ENCODE measurements at places on chromosomes 11 and 22.

GRCh38 chr11:114121138-114121537, 61.6 kb downstream of the ZBTB16 start:
- no peak for DNase-seq

DNA sequence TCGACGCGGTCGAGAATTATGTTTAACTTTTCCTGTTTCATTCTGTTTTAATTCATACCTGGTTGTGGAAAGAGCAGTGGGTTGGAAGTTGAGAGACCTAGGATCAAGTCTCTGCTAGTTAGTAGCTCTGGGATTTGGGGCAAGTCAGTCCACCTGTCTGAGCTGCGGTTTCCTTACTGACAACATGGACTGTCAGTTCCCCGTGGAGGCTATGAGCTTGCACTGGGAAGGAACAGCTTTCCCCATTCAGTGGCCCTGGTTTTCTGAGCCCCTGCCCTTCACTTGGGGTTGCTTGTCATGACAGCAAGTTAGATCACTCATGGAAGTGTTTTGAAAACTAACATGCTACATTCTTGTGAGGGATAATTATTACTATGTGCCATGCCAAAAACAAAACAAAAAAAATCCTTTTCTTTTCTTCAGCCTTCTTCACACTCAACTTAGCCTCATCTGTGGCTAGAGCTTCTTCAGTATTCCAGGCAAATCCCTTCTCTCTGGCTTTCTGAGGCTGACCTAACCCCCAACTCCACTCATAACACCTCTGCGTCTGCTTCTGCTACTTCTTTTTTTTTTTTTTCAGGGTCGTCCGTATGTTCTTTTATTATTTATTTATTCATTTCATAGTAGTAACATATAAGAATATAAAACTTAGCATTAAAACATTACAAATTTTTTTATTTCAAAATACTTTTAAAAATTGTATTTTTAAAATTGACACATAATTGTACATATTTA, 43.0 kb upstream of the ZBED5 start:
- no peak for DNase-seq

- no peak for DNase-seq
Observed at GRCh38 chr11:2471048-2471803, 26.4 kb downstream of the KCNQ1 start.

DNA sequence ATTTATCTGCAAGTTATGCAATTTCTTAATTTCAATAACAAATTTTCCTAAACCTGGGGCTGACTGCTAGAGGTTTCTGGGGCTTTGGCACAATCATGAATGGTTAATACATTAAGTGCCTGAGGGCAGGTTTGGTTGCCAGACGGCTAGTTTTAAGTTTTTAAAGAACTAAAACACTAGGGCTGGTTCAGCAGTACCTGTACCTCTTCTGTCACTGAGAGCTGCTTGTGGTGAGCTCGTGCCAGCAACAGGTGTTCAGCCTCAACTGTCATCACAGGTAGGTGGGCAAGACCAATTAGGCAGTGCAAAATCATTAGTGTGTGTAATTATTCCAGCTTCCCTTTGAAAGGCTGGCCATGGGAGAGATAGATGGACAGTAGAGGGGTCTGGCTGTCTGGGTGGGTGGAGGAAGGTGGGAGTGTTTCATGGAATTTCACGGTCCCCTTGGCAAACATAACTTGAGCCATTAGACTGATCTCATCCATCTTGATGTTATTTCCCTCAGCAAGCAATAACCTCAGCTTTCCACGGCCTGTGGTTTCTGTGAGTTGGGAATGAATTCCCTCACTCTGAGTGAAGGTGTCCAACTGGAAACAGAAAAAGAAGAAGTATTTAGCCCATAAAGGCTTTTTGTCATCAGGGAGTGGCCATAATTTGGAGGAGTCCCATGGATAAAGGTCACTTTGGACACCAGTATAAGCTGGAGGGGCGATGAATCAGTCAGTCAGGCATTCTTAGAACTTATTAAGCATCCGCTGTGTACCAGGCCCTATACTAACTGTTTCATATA, 114.8 kb downstream of the SNX19 start:
- no peak for DNase-seq

DNA sequence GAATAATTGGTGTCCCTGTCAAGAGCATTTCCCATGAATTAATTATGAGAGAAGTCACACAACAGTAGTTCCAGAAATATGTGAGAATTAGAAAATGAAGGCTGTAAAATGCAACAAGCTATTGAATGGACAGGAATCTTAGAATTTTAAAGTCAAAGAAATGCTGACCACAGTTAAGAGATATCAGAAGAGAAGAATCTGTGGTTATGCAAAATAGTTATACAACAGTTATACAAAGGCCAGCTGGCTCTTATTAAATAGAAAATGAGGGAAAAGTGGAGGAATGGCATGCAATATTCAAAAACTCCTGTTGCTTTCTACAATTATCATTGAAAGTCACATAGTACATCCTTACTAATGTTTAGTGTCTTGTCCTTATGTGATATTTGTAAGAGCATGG, 27.4 kb downstream of the CASP12 start:
- DNase-seq: no peak

GRCh38 chr11:2803186-2804091, 82.1 kb downstream of the CDKN1C start:
- peak; percentile 32 for DNase-seq

DNA sequence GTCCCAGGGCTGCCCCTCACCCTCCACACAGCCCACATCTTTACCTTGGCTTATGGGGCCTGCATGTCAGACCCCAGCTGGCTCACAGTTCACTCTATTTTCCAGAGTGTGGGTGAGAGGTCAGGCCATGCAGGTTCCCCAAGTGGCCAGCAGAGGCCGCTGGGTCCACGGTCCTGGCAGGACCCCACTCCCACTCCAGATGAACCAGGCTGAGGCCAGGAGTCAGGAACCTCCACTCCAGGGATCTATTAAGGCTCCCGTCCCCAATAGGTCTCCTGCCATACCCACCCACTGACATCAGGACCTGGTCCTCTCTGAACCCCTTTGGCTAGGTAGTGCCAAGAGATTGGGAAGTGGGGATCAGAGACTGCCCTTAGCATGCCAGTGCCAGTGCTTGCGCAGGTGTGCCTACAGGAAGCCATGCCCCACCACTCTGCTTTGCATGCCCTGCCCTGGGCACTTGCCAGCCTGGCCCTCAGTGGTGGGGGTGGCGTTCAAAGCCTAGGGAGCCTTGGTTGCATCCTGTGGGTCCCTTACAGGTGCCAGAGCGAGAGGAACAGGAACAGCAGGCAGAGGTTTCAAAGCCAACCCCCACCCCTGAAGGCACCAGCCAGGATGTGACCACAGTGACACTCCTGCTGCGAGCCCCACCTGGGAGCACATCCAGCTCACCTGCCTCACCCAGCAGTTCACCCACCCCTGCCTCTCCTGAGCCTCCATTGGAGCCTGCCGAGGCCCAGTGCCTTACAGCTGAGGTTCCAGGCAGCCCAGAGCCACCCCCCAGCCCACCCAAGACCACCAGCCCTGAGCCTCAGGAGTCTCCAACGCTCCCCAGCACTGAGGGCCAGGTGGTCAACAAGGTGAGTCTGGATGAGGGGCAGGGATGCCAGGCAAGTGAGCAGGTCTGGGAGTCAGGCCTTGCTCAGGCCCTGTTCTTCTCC, 8.3 kb downstream of the SMTN start:
- DNase-seq: peak; percentile 42

GRCh38 chr11:79157738-79158137, 283.1 kb downstream of the TENM4 start:
- no peak for DNase-seq

- DNase-seq: peak; percentile 4
Observed at GRCh38 chr22:50706481-50707125, 31.4 kb upstream of the ACR start.

GRCh38 chr22:35367331-35367886, 13.5 kb upstream of the HMOX1 start:
- no peak for DNase-seq

DNA sequence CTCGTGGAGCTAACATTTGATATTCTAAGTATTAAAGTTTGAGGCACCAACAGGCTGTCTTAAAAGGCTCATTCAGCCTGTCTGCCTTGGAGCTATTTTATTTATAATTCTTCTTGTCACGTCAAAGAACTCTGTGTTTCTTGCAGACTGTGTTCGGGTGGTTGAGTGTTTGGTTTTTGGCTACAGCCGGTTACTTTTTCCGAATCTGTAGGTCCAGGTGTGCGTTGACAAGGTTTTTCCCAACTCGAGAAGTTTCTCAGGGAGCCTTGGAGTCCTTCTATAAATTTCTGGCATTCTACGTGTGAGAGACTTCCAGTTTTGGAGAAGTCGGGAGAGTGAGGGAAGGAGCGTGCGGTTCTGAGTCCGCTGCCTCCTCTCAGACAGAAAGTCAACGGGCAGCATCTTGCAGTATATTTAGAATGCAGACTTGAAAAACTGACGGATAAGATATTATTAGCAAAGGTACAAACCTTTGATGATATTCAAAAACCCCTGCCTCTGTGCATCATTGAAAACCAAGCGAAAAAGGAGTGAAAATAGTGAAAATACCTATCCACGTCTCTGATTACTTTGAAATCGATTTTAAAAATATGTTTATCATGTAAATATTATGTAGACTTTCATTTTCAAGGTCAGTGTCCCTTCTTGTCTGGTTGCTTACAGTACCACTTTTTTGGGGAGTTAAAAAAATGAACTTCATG, 85.2 kb upstream of the PPARA start:
- peak; percentile 19 for DNase-seq
